ENCODE measurements at places on chromosomes 16 and 17.

DNA sequence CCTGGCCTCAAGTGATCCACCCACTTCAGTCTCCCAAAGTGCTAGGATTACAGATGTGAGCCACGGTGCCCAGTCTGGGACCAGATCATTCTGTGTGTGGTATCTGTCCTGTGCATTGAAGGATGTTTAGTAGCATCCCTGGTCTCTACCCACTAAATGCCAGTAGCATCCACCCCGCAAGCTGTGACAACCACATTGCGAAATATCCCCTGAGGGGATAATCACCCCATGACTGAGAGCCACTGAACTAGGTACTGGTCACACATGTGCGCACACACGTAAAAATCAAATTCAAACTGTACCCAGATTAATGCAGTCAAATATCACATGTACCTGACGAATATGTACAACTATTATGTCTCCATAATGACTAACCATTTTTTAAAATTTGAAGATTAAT is 35.8 kb downstream of the TEKT5 start:
- no peak for DNase-seq

GRCh38 chr17:83124871-83125514 is 45.6 kb downstream of the METRNL start:
- no peak for DNase-seq

DNA sequence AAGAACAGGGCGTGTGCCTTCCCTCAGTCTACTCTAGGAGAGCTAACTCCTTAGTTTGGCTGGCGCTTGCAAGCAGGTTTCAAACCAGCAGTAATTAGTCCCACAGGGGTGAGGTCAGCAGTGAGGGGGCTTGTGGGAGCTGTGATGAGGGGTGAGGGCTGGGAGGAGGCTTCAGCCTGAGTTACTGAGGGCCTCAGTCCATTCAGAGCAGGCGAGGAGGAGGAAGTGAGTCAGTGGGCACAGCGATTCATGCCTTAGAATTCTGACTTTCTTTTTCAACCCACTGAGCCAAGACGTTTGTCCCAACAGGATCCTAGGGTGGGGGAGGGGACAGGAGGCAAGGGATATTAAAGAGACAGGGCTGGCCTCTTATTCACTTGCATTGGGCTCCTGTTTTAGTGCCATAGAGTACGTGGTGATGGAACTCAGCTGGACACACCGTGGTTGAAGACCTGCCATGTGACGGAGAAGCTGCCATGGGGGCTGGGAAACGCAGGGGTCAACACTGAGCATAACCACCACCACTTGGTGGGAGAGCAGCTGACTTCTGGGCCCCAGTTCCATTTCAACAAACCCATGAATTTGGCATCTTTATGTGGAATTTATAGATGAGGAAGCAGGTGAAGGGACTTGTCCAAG is 8.3 kb upstream of the ITGA3 start:
- DNase-seq, result no peak

- no peak for DNase-seq
These were observed 56.3 kb downstream of the CREBBP start for GRCh38 chr16:3824121-3824795.

GRCh38 chr17:50371526-50371925 is 1.5 kb downstream of the MRPL27 start:
- DNase-seq, result no peak
